ENCODE measurements at places on chromosomes 12 and 14.
A peak's percentile ranks its signal among the peaks of the same experiment; 100 is the strongest.

DNA sequence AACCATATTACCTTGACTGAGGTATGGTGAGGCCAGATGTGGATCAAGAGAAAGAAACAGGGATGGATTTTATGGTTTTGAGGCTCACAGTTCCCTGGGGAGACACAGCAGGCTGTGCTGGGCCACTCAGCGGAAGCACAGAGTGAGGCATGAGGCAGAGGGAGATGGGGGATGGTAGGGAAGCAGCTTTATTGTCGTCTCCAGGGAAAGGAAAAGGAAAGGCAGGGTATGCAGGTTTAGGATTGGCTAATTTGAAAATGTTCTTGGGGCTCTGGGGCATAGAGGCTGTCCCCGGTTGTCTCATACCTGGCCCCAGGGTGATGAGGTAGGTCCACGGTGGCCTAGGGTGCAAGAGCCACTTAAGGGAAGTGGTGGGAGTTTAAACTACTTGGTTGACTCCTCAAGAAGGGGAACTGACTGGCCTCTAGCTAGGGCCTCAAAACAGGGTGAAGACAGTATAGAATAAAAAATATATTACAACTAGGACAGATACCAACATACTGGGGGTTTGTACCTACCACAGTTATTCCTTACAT is 322.8 kb downstream of the RGS6 start:
- no peak for ATAC-seq

- no peak for ATAC-seq
Observed at GRCh38 chr12:2043054-2043453, 9.7 kb upstream of the CACNA1C start.

DNA sequence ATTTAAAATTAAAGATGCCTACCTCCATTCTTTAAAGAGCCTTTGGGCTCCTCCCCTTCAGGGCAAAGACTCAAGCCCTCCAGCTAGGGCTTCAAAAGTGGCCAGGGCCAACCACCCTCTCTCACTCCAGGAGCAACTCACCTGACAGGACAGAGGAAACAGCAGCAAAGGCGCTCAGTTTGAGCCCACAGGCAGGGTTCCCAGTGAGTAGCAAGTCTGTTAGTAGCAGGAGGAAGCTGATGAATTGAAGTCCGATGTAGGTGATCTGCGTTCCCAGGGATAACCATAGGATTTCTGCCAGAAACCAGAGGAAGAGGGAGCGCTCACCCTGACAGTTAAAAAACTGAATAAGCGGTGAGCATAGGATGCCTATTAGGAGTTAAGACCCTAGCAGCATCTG is 15.7 kb downstream of the GSG1 start:
- no peak for ATAC-seq

- ATAC-seq, result peak; percentile 57
Observed at GRCh38 chr14:55964091-55964490, 154.1 kb upstream of the PELI2 start.

GRCh38 chr14:51750542-51750941 is 98.8 kb downstream of the FRMD6 start:
- ATAC-seq, result no peak

DNA sequence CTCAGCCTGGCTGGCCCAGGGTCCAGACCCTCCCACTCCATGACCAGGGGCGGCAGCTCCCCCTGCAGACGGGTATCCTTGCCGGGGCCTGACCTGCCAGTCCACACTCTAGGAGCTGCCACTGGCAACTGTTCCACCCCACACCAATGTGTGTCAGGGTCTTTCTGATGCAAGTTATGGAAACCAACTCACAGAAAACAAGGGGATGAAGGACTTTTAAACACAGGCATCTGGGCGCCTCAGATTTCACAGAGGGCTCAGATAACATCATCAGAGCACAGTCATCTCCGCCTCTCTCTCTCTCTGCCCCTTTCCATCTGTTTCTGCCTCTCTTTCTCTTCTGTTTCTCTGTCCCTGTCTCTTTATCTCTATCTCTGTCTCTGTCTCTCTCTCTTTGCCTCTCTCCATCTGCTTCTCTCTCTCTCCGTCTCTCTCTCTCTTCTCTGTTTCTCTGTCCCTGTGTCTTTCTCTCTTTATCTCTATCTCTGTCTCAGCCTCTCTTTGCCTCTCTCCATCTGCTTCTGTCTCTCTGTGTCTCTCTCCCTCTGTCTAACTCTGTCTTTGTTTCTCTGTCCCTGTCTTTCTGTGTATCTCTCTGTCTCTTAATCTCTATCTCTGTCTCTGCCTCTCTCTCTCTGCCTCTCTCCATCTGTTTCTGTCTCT is 67.4 kb upstream of the FBRSL1 start:
- no peak for ATAC-seq

DNA sequence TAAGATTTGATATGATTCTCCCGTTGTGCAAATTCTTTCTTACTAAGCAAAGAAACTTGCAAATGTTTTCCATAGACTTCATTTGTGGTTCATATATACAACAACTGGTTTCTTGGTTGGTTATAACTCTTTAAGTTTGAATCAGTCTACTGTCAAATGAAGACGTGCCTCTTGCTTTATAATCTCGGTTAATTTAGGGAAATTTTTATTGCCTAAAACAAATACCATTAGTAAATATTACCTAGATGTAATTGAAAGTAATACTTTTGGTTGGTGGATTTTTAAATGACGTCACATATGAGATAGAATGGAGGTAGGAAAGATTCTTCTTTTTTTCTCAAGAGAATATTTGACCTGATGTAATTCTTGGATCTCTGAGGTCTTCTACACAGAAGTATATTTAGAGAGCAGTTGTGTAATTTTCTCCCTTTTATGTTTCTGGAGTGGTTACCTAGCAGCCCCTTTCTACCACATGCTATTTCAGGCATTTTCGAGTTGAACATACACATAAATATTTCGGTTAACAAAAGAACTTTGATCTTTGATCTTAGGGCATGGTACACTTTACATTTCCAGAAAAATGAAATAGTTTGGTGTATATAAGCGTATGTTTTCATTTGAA is 1.7 kb downstream of the ATF7IP start:
- ATAC-seq, result peak; percentile 32

GRCh38 chr12:131385313-131386166 is 325.4 kb upstream of the SFSWAP start:
- ATAC-seq, result no peak

DNA sequence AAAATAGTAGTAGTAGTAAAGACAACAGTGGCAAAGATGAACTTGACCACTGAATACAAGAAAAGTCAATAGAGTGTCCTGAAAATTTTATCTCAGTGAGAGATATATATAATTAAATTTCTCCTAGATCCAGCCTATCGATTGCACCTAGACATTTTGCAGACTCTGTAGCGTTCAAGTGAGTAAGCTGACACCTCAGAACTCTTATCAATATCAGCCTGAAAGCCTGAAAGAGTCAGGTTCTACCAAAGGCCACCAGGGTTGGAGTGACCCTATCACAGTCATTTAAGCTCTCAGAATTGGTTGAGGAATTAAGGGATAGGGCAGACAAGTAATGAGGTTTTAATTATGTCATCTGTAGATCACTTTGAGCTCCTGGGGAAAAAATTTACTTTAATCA is 174.6 kb downstream of the SRGAP1 start:
- no peak for ATAC-seq

DNA sequence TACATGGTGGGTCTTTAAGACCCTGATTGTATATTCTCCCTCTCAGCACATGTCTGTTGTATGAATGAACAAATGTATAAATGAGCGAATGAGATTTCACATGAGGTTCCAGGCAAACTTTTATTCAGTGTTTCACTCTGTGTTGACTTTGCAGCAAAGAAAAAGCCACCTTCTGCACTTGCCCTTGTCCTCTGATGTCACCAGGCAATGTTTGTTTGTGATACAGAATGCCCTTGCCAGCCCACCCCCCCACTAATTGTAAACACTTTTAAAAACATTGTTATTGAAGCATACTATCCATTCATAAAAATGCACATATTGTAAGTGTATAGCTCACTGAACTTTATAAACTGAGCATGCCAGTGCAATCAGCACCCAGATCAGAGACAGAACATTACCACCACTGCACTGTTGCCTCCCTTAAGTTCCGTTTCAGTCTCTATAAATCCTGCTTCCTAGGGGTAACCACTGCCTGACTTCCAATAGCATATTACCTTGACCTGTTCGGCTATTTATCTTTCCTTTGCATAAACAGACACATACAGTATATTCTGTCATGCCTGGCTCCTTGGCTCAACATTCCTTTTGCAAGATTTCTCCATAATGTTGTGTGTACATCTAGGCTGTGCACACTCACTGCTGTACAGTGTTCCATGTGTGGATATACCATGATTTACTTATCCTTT is 11.3 kb upstream of the LTA4H start:
- ATAC-seq, result no peak

GRCh38 chr12:109797905-109798669 is 35.1 kb downstream of the TRPV4 start:
- no peak for ATAC-seq

- no peak for ATAC-seq
Observed at GRCh38 chr12:32864731-32865130, 31.8 kb downstream of the PKP2 start.

GRCh38 chr12:1182069-1182468 is 191.0 kb downstream of the ERC1 start:
- ATAC-seq, result no peak

- ATAC-seq, result no peak
Observed at GRCh38 chr12:24950231-24950834, 1.4 kb upstream of the BCAT1 start.

GRCh38 chr12:124509676-124510300 is 57.6 kb downstream of the NCOR2 start:
- no peak for ATAC-seq

DNA sequence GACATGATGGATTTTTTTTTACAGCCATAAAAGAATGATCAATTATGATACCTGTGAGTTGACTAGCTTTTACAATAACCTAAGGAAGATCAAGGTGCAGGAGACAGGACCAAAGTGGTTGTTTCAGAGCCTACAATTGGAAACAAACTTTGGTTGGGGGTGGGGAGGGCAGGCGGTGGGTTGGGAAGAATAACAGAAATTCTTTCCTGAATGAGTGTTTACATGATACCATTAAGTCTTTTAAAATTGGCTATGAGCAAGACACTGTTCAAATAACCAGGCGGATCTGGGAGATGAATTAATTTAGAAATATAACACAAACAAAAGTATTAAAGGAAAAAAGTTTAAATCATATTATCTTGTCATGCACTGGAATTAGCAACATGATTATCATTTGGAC is 7.2 kb downstream of the NFYB start:
- ATAC-seq, result no peak

GRCh38 chr12:104165801-104166200 is 27.8 kb upstream of the NFYB start:
- ATAC-seq, result no peak

GRCh38 chr12:52311285-52311648 is 9.9 kb downstream of the KRT83 start:
- ATAC-seq, result no peak

GRCh38 chr12:95790033-95790916 is at the start of gene NTN4:
Gene NTN4, minus strand, starts transcription at chr12:95790764. Its CDS starts 455 bp downstream, at chr12:95790309.
- ATAC-seq, result peak; percentile 59

- ATAC-seq, result no peak
Observed at GRCh38 chr14:20986811-20987210, 3.0 kb upstream of the METTL17 start.

DNA sequence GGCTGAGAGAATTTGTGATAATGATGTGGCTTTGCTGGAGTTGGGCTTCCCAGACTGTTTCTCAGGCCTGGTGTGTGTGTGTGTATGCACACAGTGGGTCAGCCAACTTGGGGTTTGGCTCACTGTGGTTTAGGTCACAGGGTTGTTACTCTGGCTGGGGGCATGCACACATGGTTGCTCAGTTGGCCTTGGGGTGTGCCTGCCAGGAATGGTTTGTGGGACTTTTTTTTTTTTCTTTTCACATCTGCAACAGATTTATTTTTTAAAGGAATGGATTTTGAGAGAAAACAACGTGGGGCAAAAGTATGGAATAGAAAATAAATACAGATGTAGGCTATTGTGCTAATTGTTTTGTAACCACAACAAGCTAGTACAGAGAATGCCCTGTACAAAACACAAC is 25.0 kb upstream of the GTF2A1 start:
- ATAC-seq, result no peak

GRCh38 chr12:62264706-62265105 is 4.5 kb downstream of the USP15 start:
- ATAC-seq, result no peak

DNA sequence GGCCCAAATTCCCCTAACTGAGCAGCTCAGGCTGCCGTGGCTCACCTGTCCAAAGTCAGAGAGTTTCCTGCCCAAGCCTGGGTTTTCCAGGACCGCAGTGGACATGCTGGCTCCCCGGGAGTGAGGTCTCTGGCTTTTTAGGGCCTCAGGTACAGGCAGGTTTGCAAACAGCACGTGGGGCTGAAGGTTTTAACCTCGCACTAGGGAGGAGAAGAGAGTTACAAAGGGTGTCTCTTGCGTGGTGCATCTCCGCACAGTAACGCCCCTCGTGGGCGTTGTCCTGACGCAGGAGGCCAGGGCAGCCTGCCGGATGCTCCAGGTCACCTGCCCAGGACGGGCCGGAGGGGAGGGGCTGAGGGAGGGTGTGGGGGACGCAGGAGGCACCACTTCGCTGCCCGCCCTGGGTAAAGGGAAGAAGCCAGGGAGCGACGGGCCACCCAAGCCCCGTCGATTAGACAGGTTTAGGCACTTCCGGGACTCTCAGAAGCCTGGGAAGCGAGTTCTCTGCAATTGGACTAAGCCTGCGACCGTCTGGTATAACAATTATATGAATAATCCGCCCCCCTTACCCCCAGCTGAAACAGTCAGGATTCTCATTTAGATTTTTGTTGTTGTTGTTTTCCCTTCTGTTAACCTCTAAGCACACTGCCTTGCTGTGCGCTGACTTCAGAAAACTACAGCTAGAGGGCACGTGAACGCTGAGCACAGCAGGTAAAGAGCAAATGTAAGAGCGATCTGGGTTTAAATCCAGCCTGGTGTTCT is at the start of gene PAH:
TSS of gene PAH (minus strand) at position 219 of the 762 bp plus-strand sequence. CDS start at position 105, 114 bp downstream.
- ATAC-seq, result peak; percentile 76

DNA sequence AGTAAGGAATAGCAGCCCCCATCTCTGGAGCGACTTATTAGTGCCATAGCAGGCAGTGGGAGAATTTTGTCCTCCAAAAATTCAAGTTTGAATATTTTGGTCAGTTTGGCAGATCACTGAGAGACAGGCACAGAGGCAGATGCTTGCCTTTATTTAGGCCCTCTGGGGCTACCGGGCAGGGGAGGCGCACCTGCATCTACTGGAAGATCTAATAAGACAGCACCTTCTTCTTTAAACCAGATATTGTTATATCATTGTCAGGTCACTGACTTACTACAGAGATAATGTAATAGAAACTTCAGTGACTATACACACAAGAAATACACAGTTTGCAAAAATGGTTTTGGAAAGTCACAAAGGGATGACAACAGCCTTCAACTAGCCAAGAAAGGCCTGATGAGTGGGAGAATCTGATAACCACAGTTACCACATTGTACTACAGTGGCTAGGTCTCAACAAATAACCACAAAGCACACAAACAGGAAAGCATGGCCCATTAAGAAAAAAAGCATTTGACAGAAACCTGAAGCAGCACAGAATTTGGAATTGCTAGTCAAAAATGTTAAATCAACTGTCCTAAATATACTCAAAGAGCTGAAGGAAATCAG is 56.8 kb downstream of the CDK17 start:
- peak; percentile 64 for ATAC-seq

Measured in stimulated activated memory B cell treated with anti-CD40 and anti-IgM and Interleukin-4, amounts not matched to agents 10 μg/mL and 1 μg/mL and 100 μg/mL, for 72 hours (primary cell).